ENCODE measurements at places on chromosomes 4 and X.

- DNase-seq = no peak
Measured at GRCh38 chr4:123599061-123599919, 202.7 kb downstream of the SPRY1 start.

GRCh38 chr4:57109847-57110639 lies at the start of gene IGFBP7:
IGFBP7 (minus strand) TSS chr4:57110385; CDS start chr4:57110351, 34 bp downstream.
- no peak for DNase-seq

GRCh38 chr4:6335040-6335590 lies 65.5 kb downstream of the WFS1 start:
- no peak for DNase-seq

GRCh38 chrX:114581528-114582263 lies 2.2 kb upstream of the HTR2C start:
- no peak for DNase-seq

- no peak for DNase-seq
Measured at GRCh38 chr4:60619531-60620305, 580.4 kb upstream of the ADGRL3 start.

DNA sequence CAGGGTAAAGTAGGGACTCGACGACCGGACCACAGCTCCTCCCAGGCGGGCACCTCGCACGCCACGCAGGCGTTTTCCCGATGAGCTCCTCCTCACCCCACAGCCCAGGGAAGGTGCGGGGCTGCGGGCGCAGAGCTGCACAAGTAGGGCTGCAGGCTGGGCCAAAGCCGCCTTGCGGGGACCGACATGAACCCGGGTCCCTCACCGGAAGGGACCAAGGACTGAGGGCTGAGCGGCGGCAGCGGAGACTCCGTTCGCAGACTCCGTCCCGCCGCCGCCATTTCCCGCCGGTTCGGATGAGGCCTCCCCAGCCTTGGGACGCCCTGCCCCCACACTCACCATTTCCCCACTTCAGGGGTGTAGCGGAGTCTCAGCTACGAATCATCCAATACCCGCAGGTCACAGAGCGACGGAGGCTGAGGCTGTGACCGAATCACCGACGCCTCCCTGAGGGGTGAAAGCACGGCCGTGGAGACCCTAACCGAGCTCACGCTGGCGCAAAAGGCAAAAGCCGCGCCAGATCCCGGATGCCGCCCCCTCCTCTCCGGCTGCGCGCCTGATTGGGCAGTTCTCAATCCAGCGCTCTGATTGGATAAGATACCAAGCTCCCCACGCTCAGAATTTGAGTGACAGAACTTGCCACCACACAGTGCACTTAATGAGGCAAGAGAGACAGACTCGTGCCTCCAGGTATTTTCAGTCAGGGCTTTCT lies at the start of gene ZNF732:
ZNF732 (minus strand) TSS at position 506 of the 712 bp plus-strand sequence; CDS start at position 342, 164 bp downstream.
- DNase-seq = no peak

DNA sequence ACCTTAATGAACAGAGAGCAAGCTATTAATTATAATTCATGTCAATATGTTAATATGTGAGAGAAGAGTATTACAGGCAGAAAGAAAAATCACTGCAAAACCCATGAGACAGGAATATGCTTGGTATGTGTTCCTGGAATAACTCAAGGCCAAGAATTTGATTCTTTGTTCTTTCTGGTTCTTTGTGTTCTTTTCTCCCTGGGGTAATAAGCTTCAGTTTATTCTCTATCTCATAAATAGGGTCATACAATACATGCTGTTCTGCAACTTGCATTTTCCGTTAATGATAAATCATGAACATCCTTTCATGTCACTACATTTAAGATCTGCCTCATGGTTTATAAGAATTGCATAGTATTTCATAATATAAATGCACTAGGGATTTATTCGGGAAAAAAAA lies 16.8 kb upstream of the THOC2 start:
- DNase-seq = no peak

DNA sequence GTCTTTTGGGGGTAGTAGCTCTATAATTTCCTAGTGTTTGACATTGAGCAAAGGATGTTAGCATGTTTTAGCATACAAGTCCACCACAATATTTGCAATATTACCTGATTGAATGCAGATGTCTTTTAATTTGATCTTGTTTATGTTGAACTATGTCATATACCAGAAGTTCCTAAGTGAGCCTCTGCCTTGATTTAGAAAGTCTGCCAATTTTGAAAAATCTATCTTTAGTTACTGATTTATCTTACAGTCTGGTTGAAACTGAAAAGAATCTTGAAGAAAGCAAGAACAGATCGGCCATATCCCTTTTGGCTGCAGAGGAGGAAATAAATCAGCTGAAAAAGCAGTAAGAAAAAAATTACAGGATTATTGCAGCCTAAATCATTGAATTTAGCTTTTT lies 18.5 kb downstream of the SPATA18 start:
- no peak for DNase-seq

DNA sequence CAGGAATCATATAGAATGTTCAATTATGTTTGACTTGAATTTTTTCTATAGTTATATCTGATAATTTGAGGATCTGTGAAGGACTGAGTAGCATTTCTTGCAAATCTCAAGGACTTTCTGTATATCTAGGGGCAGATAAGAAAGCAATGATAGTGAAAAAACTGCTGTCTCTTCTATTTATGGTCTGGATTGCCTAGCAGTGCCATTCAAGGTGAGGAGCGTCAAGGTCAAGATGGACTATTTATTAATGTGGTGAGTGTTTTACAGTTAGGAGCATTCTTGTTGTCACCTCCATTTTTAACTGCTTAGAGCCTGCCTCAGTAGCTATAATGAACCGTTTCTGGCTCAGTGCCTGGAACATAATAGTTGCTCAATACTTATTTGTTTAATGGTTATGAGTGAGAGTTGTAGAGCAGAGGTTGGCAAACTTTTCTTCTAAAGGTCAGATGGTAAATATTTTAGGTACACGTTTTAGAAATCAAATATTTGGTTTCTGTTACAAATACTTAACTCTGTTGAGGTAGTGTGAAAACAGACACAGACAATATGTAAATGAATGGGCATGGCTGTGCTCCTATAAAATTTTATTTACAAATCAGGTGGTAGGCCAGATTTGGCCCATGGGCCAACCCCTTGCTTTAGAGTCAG lies 523.2 kb upstream of the IGFBP7 start:
- no peak for DNase-seq

DNA sequence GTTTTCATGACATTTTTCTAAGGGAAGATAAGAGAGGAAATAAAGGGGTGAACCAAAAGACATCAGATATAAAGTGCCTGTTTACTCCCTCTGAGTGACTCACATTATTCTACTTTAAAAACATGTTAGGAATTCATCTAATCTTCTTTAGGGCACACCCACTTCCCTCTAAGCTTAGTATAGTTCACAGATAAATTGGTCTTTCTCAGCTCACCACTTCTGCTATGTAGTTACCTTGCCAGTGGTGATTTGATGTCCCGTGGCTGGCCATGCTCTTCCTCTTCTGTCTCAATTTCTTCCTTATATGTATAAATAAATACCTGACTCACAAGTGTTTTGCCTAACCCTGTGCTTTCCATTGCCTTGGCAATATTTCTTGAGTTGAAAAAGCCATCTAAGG lies 96.8 kb downstream of the PDLIM5 start:
- DNase-seq = no peak

DNA sequence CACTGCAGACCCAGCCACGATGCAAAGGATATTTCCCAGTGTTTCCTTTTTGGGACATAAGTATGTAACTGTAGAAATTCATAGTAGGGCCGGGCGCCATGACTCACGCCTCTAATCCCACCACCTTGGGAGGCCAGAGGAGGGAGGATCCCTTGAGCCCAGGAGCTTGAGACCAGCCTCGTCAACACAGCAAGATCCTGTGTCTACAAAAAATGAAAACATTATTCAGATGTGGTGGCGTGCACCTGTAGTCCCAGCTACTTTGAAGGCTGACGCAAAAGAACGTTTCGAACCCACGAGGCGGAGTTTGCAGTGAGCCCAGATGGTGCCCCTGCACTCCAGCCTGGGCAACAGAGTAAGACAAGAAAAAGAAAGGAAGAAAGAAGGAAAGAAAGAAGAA lies 49.2 kb downstream of the CRLF2 start:
- no peak for DNase-seq

GRCh38 chr4:71785959-71786358 lies 2.1 kb upstream of the GC start:
- DNase-seq = no peak

GRCh38 chrX:12804655-12805054 lies 13.4 kb downstream of the PRPS2 start:
- no peak for DNase-seq

GRCh38 chr4:160835789-160836188 lies 1328.0 kb downstream of the FSTL5 start:
- no peak for DNase-seq

GRCh38 chr4:55312489-55313101 lies 33.4 kb upstream of the SRD5A3 start:
- peak; percentile 17 for DNase-seq

DNA sequence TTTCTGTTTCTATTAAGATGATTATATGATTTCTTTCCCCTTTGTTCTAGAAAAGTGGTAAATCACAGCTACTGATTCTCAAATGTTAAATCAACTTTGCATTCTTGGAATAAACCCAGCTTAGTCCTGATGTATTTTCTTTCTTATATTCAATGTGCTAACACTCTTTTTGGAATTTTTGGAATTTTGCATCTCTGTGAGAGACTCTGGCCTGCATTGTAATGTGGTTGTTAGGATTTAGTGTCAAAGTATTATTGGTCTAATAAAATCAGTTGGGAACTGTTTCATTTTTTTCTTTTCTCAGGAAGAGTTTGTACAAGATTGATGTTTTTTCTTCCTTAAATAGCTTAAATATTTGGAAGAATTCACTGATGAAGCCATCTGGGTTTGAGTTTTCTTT lies 109.6 kb downstream of the KIT start:
- DNase-seq = no peak

GRCh38 chr4:87031920-87032319 lies 97.1 kb downstream of the AFF1 start:
- no peak for DNase-seq

GRCh38 chr4:38803833-38804653 lies 548 bp downstream of the TLR1 start:
- no peak for DNase-seq

- no peak for DNase-seq
Measured at GRCh38 chrX:71102292-71102691, 4.2 kb downstream of the CXorf65 start.

DNA sequence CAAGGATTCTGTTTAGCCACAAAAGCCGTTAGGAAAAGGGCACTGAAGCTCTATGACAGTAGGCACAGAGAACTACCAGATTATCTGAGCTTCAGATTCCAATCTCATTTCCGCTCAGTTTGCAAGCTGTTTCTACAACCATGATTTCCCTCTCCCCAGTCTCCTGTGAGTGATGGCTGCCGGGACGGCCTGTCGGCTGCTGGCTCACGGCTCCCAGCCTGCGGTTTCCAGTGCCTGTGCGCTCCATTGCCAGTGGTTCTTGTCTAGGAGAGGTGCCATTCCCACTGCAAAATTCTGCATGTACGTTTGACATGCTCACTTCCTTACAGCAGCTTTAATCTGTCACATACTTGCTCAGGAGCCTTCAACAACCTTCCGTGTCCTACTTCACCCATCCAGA lies 429.1 kb upstream of the FRG1 start:
- no peak for DNase-seq

GRCh38 chr4:185734930-185735329 lies 77.1 kb downstream of the SORBS2 start:
- DNase-seq = no peak

DNA sequence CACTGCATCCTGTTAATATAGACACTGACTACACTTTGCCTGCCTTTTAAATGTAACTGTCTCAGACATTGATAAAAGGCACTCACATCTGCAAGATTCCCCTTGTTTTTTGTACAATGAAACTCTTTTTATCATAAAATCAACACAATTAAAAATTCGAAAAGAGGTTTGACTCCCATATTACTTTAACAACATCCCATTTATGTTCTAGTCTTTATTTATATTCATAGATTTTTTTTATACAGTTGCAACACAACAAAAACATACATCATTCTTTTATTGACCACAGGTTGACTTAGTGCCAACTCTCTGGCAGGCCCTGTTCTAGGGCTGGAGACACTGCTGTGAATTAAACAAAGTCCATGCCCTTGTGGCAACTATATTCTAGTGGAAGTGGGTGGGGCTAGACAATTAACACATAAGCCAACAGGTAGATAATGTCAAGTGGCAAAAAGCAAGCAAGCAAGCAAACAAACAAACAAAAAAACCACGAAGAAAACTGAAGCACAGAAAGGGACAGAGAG lies 36.8 kb downstream of the ANK2 start:
- no peak for DNase-seq

- DNase-seq = no peak
Measured at GRCh38 chr4:970046-970745, 3.2 kb downstream of the DGKQ start.

- DNase-seq = no peak
Measured at GRCh38 chr4:148693913-148694649, 251.9 kb upstream of the NR3C2 start.

DNA sequence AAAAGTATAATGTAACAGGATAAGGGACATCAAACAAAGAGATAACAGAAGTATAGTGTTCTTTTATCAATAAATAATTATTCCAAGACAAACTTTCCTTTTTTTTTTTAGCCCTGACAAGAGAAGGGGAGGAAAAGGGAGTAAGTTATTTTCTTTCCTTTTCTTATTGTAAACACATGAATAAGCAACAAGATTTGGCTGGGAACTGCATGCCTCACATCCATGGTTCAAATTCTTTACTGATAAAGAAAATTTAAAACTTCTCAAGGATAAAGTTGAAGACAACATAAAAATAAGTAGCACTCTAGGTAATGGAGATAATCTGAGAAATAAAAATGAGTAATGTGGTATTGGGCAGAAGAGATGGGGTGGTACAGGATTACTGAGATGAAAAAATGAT lies 71.6 kb downstream of the NEK1 start:
- no peak for DNase-seq

- DNase-seq = no peak
Measured at GRCh38 chr4:186819342-186820086, 95.9 kb upstream of the FAT1 start.

DNA sequence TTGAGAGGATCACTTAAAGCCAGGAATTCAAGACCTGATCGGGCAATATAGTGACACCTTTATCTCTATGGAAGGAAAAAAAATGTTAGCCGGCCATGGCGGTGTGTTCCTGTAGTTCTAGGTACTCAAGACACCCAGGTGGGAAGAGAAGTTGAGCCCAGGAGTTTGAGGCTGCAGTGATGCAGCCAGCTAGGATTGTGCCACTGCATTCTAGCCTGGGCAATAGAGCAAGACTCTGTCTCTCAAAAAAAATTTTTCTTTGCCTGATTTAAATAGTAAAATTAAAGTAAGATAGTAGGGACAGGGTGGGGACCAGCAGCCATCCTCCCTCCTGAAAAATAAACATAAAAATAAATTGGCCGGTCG lies 16.9 kb upstream of the FAM47E start:
- no peak for DNase-seq

GRCh38 chr4:183139058-183139750 lies 40.1 kb downstream of the WWC2 start:
- no peak for DNase-seq

GRCh38 chrX:105775679-105776078 lies 46.7 kb upstream of the NRK start:
- DNase-seq = no peak
